T-cell (primary cell): ENCODE measurements at places on chromosomes 2 and 18. TPM values are rescaled to one million over a fixed set of nuclear protein-coding genes. Genes with fewer than 3 reads are reported as not detected.
A peak's percentile ranks its signal among the peaks of the same experiment; 100 is the strongest.

DNA sequence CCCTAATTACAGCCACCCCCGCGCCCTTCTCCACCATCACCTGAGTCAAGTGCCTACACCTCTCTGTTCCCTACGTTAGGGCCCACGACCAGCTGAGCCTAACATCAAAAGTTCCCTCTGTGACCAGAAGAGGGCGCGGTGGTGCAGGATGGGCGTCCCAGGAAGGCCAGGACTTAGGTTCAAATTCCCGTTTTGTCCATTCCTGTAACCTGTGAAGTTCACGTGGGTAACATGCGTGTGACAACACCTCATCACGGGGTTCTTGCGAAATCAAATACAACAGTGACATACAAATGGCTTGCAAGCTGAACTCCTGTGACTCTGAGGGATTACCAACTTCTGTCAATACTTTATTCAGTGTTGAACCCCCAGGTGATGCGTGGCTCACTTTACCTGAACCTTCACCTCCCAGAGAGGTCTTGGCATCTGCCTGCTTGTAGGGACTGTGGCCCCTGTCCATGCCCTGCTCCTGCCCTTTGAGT is 207.9 kb downstream of the ARL4C start:
- peaks cover 65% of the 10 kb centered on the region for H3K4me1 ChIP-seq
- H3K27ac ChIP-seq: peak overlapping the region; percentile 100
- H3K4me3 ChIP-seq: no peak overlapping the region
- peak; percentile 70 for DNase-seq
- H3K36me3 ChIP-seq: no peaks in the 10 kb centered on the region

- H3K36me3 ChIP-seq: no peaks in the 10 kb centered on the region
- no peak overlapping the region for H3K27ac ChIP-seq
- H3K4me3 ChIP-seq: no peak overlapping the region
Observed at GRCh38 chr2:11659851-11660250, 10.1 kb downstream of the NTSR2 start.

Gene UNC50
- total RNA-seq: 37.1 TPM

Gene RNF125
- total RNA-seq: 33.6 TPM

Gene GRP
- total RNA-seq: not detected

DNA sequence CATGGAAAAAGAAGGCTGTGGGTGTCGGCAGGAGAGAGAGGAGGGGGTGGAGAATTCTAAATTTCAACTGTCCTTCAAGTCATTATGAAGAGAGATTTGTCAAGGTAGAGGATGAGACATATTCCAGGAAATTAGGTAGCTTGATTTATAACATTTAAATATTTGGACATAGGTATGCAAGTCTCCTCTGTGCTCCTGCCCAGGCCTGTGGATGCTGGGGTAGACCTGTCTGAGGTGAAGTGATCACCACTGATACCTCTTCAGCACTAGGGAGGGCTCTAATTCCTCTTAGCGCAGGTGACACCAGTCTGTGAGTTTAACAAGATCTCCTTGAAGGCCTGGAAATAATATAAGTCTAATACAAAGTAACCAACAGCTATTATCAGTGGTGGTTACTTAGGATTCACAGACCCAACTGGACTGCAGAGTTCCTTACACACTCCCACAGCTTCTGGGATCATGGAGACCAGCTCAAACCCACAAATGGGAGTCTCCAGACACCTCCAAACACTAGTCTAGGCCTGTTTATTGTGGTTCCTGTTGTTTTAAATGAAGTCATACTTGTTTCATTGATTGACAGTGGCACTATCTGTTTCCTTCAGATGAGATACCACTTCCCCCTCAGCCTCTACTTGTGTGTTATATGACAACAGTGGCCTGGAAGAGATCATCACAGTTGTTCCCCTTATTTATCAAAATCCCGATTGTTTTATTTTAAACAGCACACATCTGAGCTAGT is 104.1 kb upstream of the ITPRID2 start:
- H3K36me3 ChIP-seq: no peaks in the 10 kb centered on the region
- H3K4me3 ChIP-seq: no peak overlapping the region
- H3K27ac ChIP-seq: no peak overlapping the region
- no peaks in the 10 kb centered on the region for H3K27me3 ChIP-seq

DNA sequence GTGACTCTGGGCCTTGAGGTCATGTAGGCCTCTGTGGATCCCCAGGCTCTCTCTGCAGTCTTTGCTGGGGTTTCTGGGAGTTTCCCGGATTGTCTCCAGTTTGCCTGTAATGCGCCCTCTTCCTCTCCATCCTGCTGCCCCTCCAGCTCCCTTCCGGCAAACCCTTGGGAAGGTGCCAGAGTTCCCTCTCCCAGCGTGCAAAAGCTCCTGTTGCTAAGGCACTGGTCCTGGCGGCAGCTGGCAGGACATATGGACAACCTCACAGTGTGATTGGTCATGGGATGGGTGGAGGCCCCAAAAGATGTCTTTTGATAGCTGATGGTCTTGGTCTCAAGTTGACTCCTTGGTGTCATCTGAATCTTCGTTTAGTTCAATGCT is 320.1 kb downstream of the CYP26B1 start:
- no peak for DNase-seq
- H3K4me1 ChIP-seq: no peaks in the 10 kb centered on the region
- H3K27me3 ChIP-seq: peaks cover 16% of the 10 kb centered on the region
- no peaks in the 10 kb centered on the region for H3K36me3 ChIP-seq
- H3K4me3 ChIP-seq: no peak overlapping the region

DNA sequence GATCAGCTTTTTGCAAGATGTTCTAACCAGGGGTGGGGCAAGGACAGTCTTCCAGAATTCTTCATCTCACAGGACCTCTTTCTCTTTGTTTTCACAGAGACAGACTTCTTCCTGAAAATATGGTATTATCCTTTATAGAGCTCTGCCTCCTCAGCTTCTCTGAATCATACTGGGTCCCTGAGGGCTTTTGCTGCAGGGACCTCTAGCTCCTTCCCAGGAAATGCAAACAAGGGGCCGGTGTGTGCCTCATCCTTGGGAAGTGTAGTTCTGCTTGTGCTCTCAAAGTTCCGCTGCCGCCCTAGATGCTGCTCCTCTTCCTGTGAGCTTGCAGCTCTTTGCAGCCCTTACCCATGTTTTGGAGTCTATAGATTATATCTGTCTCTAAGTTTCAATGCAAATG is 99.5 kb upstream of the NPAS2 start:
- no peak overlapping the region for H3K4me3 ChIP-seq
- H3K36me3 ChIP-seq: no peaks in the 10 kb centered on the region
- H3K27ac ChIP-seq: no peak overlapping the region
- H3K27me3 ChIP-seq: peaks cover 16% of the 10 kb centered on the region
